Left cardiac atrium (tissue), 4 donors: ENCODE measurements at places on chromosomes 11 and 22. TPM values are rescaled to one million over a fixed set of nuclear protein-coding genes. Genes with fewer than 3 reads are reported as not detected.

DNA sequence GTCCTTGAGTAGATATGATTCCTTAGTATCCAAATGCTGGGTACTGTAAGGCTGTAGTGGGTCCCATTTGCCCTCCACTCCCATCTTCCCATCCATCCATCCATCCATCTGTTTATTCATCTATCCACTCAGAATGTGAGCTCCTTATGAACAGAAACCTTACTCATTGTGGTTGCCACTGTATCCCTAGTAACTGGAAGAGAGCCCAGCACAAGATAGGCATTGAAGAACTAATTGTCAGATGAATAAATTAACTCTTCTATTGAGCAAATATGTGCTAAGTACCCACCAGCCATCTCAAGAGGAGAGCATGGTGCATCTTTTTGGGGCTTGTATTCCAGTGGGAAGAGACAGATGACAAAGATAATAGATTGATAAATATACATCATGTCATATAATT lies 86.4 kb upstream of the SEZ6L start:
- no peak for DNase-seq

Gene DGCR2
- 31.4 TPM for total RNA-seq

Gene MUC5AC
- not detected for total RNA-seq

DNA sequence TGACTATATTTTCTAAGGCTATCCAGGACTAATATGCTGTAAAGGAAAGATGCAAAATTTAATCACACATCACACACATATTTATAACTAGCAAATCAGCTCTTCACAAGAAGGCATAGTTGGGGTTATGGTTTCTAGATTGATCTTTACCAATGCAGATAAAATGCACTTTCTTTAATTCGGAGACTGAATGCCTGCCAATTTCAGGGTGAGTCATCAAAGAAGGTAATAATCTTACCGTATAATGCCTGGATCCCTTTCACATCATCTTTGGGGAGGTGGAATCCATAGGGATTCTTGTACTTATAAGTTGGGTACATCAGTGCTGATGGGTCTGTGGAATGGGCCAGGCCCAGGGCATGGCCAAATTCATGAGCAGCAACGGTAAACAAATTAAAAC lies 16.4 kb downstream of the MMP20 start:
- no peak for DNase-seq

Gene POU2AF2
- total RNA-seq: not detected

DNA sequence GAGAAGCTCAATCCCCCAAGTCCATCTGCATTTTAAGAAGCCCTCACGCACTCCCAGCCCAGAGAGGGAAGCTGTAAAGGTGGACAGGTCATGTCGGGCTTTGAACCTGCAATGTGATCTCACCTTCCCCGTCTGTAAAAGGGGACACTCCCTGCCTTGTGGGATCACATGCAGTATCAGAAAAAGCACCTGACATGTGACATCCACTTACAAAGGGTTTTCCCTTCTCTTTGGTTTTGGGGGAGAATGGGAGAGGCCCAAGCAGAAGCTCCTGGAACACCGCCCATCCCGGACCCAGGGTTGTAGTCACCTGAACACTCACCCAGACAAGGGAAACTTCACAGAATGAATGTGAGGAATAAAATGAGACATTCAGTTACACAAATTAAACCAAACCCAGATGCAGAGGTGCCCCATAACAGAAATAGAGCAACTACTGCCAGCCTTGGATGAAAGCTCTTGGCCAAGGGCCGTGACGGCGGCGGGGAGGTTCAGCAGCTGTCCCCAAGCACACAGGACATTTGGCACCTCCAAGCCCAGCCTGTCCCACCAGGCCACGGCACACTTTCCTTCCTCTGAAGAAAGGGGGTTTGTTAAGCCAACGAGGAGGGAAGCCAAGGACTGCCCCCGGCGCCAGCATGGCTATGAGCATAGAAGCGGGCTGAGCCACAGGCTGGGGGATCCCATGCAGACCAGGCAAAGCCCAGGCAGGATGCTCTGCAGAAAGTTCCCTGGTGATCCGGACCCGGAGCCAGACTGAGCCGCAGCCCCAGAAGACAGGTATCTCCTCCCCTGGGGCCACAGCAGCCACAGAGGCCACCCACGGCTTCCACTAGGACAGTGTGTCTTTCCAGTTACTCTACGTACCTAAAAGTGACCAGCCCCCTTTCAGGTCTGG lies 3.8 kb downstream of the BID start:
- DNase-seq: no peak

- no peak for DNase-seq
These were observed 80.2 kb downstream of the TBC1D22A start for GRCh38 chr22:46842606-46843005.

Gene TMA7B
- not detected for total RNA-seq

DNA sequence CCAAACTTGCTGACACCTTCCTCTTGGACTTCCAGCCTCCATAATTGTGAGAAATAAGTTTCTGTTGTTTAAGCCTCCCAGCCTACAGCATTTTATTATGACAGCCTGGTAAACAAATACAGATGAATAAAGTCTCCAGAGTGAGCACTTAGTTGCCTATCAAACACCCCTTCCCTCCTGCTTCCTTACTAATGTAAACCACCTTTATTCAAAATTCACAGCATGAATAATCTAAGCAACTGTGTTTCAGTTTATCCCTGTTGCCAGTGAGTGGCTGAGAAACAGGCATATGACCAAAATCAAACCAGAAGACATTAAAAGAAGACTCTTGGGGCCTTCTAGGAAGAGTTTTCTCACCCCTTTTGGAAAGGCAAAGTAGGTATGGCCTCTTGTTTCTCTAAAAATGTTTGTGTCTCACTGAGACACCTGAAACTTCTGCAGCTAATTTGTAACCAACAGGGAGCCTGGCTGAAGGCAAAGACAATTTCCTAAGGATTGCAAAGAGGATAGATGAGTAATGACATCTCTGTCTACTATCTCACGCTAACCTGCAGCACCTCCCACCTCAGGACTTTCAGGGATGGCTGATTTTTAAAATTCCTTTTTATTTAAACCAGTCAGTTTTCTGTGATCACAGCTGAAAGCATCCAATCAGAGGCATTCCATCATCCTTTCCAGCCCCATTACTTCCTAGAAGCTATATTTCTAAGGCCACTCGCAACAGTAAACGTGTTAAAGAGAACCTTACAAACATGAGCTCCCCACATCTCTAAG lies 61.4 kb upstream of the LRRC55 start:
- no peak for DNase-seq
